ENCODE measurements at places on chromosomes 1 and 21. TPM values are rescaled to one million over a fixed set of nuclear protein-coding genes. Genes with fewer than 3 reads are reported as not detected.

Gene FMOD
- 4.0 TPM for total RNA-seq

DNA sequence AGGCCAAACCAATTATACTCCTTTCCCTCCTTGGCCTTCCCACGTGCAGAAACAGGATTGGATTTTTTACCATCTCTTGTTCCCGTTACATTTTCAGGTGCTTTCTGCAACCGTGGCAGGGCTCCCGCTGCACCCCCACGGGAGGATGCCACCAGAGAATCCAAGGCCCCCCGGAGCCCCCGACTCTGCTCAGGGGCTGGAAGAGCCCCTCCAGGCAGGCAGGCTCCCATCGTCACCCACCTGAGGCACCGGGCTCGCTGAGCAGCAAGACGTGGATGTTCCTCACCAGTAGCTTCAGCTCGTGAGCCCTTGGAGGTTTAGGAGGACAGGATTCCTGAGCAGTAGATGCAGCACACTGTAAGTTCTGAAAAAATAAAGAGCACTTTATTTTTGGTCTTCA, 35.2 kb upstream of the PRDM15 start:
- DNase-seq: no peak

GRCh38 chr1:61950418-61950817, 208.1 kb downstream of the PATJ start:
- DNase-seq: no peak

DNA sequence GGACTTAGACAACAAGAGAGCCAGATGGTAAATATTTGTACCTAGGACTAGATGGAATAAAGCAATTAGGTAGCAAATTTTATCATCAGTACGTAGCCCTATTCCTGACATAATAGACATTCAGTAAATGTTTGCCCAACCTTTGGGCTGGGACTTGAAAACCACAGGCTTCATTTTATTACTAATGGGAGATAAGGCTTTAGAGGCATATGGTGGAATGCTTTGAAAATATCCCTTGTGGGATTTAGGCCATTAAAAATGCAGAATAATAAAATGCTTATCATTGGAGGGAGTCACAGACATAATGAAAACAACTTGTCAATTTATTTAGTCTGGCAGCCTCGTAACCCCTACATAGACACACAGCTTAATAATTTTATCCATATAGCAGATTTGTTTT, 296.1 kb upstream of the SPAG17 start:
- no peak for DNase-seq

DNA sequence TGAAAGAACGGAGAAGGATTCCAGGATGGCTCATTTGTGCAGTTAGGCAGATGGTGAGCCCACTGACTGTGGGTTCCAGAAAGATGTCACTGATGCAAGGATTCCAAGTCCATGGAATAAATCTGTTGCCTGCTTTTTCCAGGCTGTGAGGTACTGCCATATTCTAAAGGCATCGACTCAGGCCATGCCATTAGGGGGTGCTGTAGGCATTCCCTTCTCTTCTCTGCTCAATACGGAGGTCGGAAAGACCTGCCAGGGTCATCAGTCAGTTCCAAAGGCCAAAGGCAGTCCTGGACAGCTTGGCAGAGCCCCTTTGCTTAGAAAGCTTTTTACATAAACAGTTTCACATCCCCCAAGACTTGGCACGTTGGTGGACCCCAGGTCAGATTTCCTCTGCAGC, 31.7 kb upstream of the TMEM125 start:
- no peak for DNase-seq

All from activated T-helper 2 cell treated with anti-CD3 and anti-CD28 coated beads, Interferon-gamma antibody, Interleukin-2, Interleukin-4, amounts not matched to agents 10 μg/mL and 5 μg/mL and 100 μg/mL, durations not matched to agents 14 hours and 24 hours and 36 hours (primary cell).